ENCODE measurements at places on chromosomes 3 and 15.
A peak's percentile ranks its signal among the peaks of the same experiment; 100 is the strongest.

- DNase-seq, result no peak
These were observed 19.9 kb downstream of the CYP8B1 start for GRCh38 chr3:42855547-42856380.

GRCh38 chr3:164752812-164753211 is 325.5 kb downstream of the SI start:
- no peak for DNase-seq

GRCh38 chr15:63626955-63627354 is 29.8 kb downstream of the FBXL22 start:
- no peak for DNase-seq

DNA sequence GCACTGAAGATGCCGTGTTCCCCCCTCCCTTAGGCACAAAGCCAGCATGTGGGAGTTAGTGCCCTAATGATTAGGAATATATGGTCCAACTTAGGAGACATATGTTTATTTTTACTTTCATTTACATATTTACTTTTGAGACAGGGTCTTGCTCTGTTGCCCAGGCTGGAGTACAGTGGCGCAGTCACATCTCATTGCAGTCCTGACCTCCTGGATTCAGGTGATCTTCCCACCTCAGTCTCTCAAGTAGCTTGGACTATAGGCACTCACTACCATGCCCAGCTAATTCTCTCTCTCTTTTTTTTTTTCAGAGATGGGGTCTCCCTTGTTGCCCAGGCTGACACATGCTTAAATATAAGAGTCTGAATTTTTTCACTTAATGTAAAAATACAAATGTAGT is 51.6 kb upstream of the TBC1D23 start:
- DNase-seq, result no peak

- no peak for DNase-seq
These were observed 2.5 kb downstream of the TIPARP start for GRCh38 chr3:156676768-156677479.

DNA sequence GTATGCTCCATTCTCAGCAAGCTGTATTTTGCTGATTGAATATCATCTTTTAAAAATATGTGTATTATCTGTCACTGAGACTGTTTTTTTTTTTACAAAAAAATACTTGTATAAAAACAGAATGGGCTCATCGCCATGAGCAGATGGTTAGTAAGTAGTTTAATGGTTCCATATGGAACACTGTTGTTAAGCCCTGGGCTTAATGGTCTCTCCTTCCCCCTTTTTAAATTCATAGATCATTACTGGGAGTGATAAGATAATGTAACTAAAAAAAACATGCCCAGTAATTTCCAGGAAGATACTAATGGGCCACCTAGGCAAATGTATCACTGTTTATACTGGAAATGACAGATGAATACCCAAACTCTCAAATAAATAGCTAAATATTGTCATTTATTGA is 95.3 kb upstream of the TPRG1 start:
- no peak for DNase-seq

DNA sequence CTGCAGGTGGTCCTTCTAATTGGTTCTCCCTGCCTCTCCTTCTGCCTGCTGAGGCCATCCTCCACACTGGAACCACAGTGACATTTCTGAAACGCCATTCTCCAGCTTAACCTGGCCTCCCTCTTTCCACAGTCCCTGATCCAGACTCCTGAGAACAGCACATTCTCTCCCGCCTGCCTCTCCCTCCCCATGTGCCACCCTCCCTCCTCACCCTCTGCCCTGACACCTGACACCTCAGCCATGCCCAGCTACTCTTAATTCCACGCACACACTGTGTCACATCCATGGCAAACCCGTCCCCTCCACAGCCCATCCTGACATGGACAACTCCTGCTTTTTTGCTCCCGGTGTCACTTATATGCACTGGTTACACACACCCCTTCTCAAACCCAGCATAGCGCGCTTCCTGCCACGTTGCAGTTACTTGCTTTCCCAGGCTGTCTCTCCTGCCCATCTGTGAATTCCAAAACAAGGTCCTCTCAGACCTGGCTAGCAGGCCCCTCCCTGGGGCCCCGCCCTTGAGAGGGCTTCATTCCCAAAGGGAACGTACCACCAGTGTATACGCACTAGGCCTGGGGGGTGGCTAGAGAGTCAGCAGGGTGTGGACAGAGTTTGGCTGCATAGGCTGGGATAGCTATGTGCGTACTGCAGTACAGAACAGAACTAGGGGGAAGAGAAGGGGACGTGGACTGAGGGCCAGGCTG is 92.7 kb upstream of the BLM start:
- DNase-seq, result peak; percentile 21

GRCh38 chr3:57959423-57960173 is 48.6 kb upstream of the FLNB start:
- DNase-seq, result peak; percentile 95

- DNase-seq, result peak; percentile 47
These were observed 13.0 kb downstream of the P2RY12 start for GRCh38 chr3:151371526-151371925.

- no peak for DNase-seq
These were observed 147.9 kb downstream of the SERPINI1 start for GRCh38 chr3:167883452-167883851.

- DNase-seq, result peak; percentile 77
These were observed 19.6 kb upstream of the HCN4 start for GRCh38 chr15:73388256-73388781.

- peak; percentile 4 for DNase-seq
These were observed 1.0 kb upstream of the PRTG start for GRCh38 chr15:55743729-55744655.

DNA sequence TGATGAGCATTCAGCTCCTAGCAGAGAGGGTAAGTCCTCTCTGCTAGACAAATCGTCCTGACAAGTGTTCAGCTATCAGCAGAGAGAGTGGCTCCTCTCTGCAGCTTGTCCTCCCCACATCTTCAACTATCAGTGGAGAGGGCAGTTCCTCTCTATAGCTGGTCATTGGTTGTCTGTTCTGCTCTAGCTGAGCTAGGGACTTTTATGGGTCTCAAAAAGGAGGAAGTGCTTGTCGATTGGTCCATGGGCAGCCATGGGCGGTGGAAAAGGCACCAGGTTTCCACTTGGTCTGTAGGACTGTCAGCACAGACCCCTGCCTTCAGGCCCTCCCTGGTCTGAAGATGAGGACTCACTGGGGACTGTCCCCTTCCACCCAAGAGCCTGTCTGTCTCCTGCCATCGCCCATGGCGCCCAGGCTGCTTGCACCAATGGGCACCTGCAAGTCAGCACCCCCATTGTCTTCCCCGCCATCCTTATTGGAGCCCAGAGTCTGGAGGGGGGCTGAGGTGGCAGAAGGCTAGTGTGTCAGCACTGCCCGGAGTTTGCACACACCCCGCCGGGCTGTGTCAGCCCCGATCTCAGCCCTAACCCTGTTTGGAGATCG is 264.7 kb downstream of the ZBBX start:
- no peak for DNase-seq

DNA sequence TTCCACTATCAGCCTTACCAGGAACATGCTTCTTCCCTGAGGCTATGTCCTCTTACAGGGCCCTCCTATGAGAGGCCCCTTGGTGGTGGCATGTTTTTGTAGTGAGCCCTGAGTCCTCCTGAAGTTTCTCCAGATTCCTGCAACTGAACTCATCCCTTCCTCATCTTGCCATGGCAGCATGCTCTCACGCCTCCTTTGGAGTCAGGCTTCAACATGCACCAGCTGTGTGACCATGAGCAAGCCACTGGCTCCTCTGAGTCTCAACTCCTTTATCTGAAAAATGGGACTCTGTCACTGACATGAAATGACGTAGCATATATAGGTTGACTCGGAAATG is 216.3 kb upstream of the TLE3 start:
- DNase-seq, result no peak

DNA sequence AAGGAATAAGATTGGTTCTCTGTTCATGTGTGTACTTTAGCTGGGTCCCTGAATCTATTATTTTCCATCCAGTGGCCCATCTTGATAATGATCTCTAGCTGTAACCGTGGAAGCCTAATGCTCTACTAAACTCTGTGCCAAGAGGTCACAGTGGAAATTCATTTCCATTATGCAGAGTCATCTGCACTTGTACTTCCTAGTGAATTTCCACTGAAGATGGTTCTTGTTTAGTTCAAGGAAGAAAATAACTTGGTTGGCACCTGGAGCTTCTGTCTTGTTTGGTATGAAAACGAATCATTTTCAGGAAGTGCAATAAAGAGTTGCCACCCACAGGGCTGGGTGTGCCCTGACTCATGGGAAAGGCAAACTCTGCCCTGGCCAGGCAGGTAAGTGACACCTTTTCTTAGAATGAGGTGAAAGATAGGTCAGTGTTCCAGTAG is 10.3 kb downstream of the LPP start:
- no peak for DNase-seq

DNA sequence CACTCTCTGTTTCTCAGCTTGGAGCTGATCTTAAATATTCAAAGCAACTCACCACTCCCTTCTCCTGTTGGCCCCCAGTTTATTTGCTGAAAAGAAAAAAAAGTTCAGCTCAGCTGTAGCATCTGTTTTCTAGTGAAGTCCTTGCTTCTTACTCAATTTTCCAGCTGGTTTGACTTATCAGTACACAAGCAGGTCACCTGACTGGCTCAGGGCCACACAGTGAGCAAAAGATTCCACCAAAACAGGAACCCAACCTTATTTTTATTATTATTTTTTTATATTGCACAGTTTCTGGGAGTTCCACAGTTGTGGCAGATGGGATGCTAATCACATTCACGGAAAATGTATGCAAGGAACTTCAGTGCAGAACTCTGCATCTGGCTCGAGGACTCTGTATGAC is 390.7 kb upstream of the RGMA start:
- no peak for DNase-seq

DNA sequence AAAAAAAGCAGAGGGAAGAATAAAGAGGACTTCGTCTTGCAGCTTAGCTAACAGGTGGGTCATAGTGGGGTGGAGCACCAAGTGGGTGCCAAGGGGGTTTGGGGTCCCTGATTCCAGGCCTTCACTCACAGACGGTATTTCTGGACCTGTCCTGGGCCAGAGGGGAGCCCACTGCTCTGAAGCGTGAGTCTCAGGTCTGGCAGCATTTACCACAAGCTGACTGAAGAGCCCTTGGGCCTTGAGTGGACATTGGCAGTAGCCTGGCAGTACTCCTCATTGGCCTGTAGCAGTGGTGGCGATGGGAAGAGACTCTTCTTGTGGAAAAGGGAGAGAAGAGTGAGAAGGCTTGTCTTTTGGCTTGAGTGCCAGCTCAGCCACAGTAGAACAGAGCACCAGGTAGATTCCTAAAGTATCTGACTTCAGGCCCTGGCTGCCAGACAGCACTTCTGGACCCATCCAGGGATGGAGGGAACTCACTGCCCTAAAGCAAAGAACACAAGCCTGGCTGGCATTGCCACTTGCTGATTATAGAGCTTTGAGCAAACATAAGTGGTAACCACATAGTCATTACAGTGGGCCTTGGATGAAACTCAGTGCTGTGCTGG is 72.9 kb downstream of the GLDN start:
- no peak for DNase-seq

DNA sequence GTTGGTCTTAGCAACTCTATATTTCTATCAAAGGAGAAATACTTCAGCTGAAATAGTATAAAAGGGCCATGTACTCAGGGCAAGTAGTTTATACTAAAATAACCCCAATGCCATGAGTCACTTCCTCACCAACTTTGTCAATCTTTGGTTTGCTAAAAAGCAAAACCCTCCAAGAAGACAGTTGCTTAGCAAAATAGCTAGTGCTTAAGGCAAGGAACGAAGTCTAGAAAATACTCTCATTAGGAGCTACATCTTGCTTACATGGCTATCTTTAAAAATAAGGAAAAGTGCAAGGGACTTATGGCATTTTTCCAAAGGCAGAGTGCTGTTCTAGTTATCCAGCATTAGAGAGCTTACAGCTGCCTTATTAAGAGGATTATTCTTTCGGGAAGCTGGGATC is 28.4 kb downstream of the P3H2 start:
- DNase-seq, result peak; percentile 83

- DNase-seq, result peak; percentile 67
These were observed 245.2 kb downstream of the CD47 start for GRCh38 chr3:107845380-107846278.

GRCh38 chr3:66038384-66038725 is 363 bp downstream of the MAGI1 start:
- no peak for DNase-seq

GRCh38 chr3:131620977-131621376 is 118.2 kb upstream of the MRPL3 start:
- DNase-seq, result no peak

- no peak for DNase-seq
These were observed 179.8 kb downstream of the MEX3B start for GRCh38 chr15:81865850-81866537.

DNA sequence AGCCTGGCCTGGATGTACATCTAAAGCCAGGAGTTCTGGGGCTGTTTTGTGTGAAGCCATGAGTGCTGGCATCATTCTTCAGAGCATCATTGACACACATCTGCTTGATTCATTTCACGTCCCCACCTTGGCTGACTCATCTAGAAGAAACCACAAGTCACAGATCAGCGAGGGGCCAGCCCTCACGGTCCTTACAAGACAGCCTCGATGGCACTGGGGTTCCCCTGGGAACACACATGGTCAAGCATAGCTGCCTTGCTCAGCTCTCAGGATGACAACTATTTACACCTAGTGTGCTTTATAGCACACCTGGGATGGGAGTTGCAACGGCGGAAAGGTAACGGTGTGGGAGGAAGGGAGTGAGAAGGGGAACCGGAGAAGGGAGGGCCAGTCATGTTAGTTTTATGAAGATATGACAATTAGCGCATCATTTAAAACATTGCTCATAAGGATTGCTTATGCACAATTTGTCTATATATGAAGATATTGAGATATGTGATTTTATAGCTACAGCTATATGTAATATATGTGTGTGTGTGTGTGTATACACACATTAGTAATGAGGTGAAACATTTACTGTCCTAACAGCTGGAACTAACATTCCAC is 227.1 kb downstream of the RPLP1 start:
- no peak for DNase-seq

- DNase-seq, result no peak
These were observed 8.7 kb downstream of the ADPGK start for GRCh38 chr15:72774696-72775383.

GRCh38 chr15:67003586-67003985 is 61.8 kb upstream of the SMAD3 start:
- DNase-seq, result peak; percentile 63

- no peak for DNase-seq
These were observed 66.6 kb upstream of the PAQR5 start for GRCh38 chr15:69232144-69232543.

Data from fibroblast of skin of back (primary cell).